ENCODE measurements at places on chromosomes 3 and 15.
A peak's percentile ranks its signal among the peaks of the same experiment; 100 is the strongest.

- DNase-seq = no peak
Observed at GRCh38 chr15:29360152-29360551, 90.5 kb upstream of the NSMCE3 start.

DNA sequence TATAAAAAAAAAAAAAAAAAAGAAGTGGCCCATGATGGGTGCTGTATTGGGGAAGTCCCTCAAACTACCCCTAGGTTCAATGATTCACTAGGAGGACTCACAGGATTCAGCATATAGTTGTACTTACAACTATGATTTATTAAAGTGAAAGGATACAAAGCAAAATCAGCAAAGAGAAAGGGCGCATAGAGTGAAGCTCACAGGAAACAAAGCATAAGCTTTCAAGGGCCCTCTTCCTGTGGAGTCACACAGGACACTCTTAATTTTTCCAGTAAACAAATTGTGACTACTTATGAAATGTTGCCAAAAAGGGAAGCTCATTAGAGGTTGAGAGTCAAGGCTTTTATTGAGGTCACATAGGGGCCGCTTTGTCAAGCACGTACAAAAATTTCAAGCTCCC, 153.7 kb upstream of the GAP43 start:
- DNase-seq = no peak

- no peak for DNase-seq
Observed at GRCh38 chr3:195596765-195597171, 13.0 kb upstream of the APOD start.

DNA sequence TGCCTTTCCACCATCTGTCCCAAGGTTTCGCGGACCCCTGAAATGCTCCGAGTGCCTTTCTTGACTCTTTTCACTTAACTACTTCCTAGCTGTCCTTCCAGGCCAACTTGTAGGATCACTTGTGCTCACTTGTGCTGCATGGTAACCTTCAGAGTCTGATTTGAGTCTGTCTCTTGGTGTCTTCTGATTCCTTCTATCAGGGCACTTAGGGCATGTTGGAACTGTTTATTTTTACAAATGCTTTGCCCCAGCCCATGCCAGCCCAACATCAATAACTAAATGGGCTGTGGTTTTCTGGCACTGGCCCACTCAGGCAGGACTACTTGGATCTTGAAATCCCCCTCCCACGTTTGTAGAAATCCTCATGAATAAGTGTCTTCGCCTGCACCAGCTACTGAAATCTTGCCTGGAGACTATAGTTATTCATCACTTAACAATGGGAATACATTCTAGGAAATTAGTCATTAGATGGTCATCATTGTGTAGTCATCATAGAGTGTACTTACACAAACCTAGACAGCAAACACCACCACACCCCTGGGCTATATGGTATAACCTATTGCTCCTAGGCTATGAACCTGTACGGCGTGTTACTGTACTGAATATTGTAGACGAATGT, 123.1 kb upstream of the STRIT1 start:
- DNase-seq = no peak

DNA sequence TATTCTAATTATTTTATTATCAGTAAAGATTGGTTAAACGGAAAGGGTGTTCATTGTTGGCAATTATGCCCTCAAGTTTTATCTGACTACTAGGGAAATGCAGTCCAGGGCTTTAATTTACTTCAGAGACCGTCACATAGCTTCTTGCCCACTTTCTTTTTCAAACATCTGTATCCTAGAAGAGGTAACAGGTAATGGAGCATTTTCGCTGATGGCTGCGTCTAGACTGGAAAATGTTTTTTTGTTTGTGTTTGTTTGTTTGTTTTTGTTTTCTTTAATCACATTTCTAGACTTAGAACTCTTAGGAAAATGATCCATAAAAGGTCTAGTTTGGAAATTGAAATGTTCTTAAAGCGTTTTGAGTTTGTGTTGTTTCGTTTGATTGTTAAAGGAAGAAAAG, 71.4 kb downstream of the ANXA2 start:
- no peak for DNase-seq

DNA sequence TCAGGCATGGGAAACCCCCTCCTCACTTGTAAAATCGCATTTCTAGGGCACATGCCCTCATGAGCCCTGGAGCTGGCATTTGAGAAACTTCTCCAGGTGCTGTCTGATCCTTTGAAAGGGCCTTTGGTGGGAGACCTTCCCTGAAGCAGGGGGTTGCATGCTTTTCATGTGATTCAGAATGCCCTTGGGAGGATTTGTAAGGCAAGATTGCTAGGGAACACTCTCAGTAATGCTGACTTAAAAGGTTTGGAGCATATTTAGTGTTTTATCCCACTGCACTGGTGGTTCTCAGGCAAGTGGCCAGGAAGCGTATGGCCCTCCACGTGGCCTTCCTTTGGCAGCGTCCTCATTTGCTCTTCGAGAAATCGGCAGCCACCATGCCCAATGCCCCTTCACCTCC, 164.1 kb downstream of the ARRDC4 start:
- DNase-seq = peak; percentile 36

DNA sequence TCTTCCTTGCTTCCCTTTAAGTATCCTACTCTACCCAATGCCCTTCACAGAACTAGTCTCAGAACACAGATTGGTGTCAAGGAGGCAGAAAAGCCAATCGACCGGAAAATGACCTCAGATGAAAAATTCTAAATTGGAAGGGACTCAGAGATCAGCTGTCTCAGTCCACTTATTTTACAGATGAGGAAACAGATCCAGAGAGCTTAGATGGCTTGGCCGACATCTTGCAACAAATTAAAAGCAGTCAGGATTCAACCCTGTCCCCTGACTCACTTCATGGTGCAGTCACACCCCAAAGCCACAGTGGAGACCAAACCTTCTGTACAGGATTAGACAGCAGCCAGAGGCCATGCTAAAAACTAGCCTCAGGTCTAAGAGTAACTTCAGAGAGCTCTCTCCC, 169.3 kb upstream of the BHLHE40 start:
- no peak for DNase-seq

DNA sequence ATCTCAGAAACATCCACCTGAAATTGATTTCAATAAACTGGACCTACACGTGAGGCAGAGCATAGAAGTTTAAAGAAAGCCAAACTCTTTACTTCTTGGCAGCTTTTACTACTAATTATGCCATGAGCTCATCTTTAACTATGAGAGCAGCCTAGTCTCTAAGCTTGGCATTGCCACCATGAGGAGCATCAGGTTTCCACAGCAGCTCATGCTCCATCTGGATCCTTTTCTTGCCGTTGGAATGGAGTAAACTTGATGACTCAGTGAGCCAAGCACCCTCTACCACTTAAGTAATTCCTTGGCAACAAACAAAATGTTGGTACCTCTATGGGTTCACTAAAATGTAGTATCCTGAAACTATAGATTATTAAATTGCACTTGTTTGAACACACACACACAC, 583.2 kb downstream of the EPHA3 start:
- DNase-seq = no peak

GRCh38 chr15:80789796-80790195, 10.6 kb downstream of the CEMIP start:
- no peak for DNase-seq

GRCh38 chr3:73586190-73586589, 38.6 kb downstream of the PDZRN3 start:
- DNase-seq = no peak

GRCh38 chr3:42639192-42639591, 14.3 kb upstream of the ZBTB47 start:
- no peak for DNase-seq

DNA sequence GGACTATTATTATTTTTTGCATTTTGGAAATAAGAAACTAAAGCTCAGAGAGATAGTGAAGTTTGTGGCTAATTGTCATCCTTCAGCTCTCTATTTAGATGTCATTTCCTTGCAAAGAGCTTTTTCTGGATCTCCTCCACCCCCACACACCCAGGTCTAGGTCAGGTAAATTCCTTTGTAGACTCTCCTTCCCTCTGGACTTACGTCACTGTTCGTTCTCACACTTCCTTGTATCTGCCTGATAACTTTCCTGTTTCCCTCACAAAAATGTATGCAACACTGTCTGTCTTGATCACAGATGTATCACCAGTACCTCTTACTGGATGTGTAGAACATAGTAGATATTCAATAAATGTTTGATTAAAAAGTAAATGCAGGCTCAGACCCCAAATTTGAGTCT, 6.1 kb upstream of the MB21D2 start:
- no peak for DNase-seq

DNA sequence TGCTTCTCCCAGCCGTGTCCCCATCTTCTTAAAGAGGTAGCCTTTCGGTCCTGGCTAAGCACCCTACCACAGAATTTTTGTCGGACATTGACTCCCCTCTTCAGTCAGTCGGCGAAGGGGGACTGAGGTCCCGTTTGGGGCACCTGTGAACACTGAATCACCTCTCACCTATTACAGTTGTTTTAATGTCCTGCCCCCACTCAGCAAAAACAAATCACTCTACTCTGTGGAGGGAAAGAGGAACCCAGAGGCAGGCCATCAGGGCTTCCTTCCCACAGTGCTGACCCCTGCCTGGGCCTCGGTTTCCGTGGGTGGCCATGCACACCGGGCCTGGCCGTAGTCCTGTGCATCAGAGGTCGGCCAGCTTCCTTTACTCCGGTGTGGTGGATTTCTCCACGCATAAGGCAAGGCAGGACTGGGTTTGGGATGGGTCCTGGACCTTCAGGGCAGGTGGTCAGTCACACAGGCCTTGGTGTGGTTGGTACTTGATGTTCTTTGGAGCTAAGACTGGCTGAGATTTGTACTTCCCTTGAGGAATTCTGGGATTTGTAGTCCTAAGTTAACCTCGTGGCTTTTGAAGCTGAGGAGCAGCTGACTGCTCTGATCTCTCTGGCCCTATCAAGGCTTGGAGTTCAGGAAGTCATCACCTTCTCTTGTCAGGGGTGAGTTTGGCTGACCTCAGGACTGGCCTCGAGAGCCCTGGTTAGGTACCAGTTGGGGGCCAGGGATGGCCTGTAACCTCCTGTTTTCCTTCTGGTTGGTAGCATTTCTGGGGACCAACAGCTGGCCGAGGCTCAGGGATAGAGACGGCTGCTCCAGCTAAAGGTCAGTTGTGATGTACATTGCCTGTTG, 627 bp upstream of the FAM131A start:
- DNase-seq = no peak

- no peak for DNase-seq
Observed at GRCh38 chr15:31374489-31374888, 47.9 kb downstream of the KLF13 start.

GRCh38 chr15:47296881-47297280, 420.4 kb upstream of the SEMA6D start:
- DNase-seq = no peak

DNA sequence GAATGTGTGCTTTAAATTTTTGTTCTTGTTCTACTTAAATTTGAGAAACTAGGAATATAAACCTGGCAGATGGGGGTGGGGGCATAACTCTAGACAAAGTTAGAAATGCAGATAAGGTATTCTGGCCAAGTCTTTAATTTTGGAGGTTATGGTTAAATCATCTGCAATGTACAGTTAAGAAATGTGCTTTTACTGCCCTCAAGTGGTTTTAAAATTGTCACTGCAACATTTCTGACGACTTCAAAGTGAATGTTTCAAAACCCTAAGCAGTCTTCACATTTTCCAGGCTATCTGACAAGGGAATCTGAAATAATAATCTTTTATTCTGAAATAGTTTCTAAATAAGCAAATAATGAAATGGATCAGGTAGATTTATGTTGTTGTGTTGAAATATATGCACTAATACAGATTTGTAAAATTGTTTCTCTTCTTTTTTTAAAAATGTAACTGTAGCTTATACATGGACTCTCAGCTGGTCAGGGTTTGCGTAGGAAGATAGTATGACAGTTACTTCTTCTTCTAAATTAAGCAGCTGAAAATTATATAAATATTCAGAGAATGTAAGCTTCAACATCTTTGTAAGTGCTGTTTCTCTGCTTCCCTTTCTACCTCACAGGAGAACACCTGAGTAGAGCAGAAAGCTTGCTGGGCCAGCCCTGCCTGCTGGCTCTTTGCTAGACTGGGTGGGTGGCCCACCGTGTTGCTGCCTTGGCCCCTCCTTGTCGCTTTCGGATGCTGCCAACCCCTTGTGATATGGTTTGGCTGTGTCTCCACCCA, 45.0 kb downstream of the SUCNR1 start:
- DNase-seq = no peak

DNA sequence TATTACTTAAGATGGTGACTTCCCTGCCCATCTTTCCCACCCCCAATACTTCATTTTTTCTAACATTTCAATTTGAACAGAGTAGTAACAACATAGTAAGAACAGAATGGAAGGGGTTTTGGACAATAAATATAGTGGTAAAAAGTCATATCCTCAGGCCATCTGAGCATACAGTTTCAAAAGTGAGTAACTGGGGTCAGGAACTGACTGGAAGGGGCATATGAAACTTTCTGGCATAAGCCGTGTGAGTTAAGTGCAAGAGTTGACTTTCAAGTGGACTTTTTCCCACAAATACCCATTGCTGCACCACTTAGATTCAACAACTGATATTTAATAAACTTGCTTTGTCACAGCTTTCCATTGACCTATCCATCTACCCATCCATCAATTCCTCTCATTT, 153.5 kb upstream of the IL12A start:
- DNase-seq = no peak

- no peak for DNase-seq
Observed at GRCh38 chr3:14151471-14152083, 26.7 kb downstream of the TMEM43 start.

GRCh38 chr15:84826369-84826823, 9.2 kb downstream of the ALPK3 start:
- DNase-seq = no peak

GRCh38 chr3:159210336-159210735, 408.5 kb downstream of the MFSD1 start:
- no peak for DNase-seq

DNA sequence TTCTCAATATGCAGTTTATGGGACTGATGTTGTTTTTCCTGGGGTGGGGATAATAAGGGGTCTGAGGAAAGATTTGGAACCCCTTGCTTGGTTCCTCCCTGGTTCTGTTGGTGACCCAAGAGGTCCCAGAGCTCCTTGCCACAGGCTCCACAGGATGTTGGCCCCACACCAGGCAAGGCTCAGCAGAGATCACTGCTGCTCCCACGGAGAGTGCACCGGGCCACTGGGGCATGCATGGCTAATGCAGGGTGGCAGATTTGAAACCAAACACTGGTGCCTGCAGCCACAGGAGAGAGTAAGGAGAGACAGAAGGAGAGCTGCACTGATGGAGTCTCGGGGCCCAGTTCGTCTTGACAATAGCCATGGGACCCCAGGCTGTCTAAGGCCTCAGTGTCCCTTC, 2.5 kb downstream of the FAM107A start:
- DNase-seq = no peak

GRCh38 chr15:73395671-73396070, 26.9 kb upstream of the HCN4 start:
- DNase-seq = no peak

- DNase-seq = no peak
Observed at GRCh38 chr3:175349168-175349567, 490.0 kb downstream of the NAALADL2 start.

Measured in T1000 (cell line).